ENCODE measurements at places on chromosomes 6 and 20. TPM values are rescaled to one million over a fixed set of nuclear protein-coding genes. Genes with fewer than 3 reads are reported as not detected.

The SLC22A7 gene
- total RNA-seq, result not detected

The MYCT1 gene
- 1.3 TPM for total RNA-seq

The MCCD1 gene
- total RNA-seq, result not detected

DNA sequence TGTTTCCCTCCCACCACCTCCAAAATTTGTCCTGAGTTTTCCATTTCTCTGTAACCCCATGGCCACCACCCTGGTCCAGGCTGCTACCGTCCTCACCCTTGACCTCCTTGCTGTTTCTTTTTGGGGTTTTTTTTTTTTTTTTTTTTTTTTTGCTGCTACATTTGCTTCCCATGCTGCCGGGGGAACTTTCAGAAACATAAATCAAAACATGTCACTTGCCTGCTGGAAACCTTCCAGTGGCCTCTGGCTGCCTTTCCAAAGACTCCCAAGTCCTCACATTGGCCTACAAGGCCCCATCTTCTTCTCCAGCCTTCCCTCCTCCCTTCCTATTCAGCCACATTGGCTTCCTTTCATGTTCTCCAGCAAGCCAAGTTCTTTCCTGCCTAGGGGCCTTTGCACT lies 50.4 kb upstream of the PTGIS start:
- no peak overlapping the region for H3K4me3 ChIP-seq
- DNase-seq, result no peak
- no peaks in the 10 kb centered on the region for H3K27me3 ChIP-seq

The CCDC28A gene
- 13.6 TPM for total RNA-seq

GRCh38 chr20:4082406-4083097 lies 67.2 kb upstream of the RNF24 start:
- no peak for DNase-seq
- no peaks in the 10 kb centered on the region for H3K4me1 ChIP-seq
- no peak overlapping the region for H3K27ac ChIP-seq
- H3K27me3 ChIP-seq, result no peaks in the 10 kb centered on the region

GRCh38 chr6:116842459-116842858 lies 13.6 kb upstream of the GPRC6A start:
- no peaks in the 10 kb centered on the region for H3K4me1 ChIP-seq
- H3K36me3 ChIP-seq, result no peaks in the 10 kb centered on the region
- no peak overlapping the region for H3K27ac ChIP-seq
- no peak overlapping the region for H3K4me3 ChIP-seq
- no peaks in the 10 kb centered on the region for H3K27me3 ChIP-seq
- no peak for DNase-seq

The CALHM5 gene
- 0.04 TPM for total RNA-seq

The LAMA5 gene
- 57.3 TPM for total RNA-seq

DNA sequence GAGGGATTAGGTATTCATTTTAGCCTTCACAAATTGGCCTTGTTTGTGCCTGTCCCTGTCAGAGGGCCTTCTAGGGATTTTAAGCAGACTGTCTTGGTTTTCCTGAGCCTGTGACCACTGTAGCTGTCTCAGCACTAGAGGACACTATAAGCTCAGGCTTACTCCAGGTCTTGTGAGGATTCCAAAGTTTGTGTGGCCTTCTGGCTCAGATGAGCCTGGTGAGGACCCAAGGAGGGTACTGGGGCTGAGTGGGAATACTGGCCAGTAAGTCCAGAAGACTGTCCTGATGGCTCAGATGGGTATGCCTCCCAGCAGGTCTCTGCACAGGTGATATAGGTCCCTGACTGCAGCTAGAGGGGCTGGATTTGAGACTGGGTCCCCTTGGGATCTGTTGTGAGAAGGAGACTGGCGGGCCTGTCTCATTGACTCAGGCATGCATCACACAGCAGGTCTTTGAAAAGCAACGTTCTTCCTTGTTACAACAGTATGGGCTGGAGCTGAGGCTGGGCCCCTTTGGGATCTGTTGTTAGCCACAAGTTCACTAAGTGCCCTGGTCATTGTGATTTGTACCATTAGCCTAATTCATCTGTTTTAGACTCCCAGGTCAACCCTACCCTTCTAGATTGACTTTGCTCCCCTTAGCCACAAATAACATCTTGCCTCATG lies 26.3 kb upstream of the TFB1M start:
- DNase-seq, result no peak
- H3K27ac ChIP-seq, result no peak overlapping the region
- H3K36me3 ChIP-seq, result no peaks in the 10 kb centered on the region
- H3K4me3 ChIP-seq, result no peak overlapping the region
- no peaks in the 10 kb centered on the region for H3K4me1 ChIP-seq

DNA sequence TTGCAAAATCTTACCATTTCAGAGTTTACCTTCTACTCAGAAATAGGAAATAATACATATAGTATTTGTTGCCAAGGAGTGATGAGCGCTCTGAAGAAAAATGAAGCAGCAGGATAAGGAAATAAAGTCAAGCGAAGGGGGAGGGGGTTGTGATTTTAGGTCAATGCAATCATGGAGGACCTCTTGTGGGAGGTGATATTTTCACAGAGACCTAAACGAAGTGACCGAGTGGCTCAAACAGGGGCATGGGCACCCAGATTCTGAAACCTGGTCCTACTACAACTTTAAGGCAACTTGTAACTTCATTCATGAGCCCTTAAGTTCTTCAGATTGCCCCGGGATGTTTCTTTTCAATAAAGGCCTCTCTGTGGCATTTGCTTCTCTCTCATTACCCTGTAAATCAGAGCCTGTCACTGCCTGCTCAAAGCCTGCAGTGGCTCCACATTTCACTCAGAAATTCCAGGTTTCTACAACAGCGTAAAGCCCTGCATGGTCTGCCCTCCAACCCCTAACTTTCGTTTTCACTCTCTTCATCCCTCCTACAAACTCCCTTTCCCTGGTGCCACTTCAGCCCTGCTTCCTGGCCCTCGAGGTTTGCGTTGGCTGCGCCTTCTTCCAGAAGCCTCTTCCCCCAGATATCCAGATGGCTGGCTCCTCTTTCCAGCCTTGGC lies 162.7 kb downstream of the TBC1D7 start:
- H3K27me3 ChIP-seq, result no peaks in the 10 kb centered on the region
- H3K36me3 ChIP-seq, result no peaks in the 10 kb centered on the region
- no peak overlapping the region for H3K4me3 ChIP-seq
- DNase-seq, result no peak

DNA sequence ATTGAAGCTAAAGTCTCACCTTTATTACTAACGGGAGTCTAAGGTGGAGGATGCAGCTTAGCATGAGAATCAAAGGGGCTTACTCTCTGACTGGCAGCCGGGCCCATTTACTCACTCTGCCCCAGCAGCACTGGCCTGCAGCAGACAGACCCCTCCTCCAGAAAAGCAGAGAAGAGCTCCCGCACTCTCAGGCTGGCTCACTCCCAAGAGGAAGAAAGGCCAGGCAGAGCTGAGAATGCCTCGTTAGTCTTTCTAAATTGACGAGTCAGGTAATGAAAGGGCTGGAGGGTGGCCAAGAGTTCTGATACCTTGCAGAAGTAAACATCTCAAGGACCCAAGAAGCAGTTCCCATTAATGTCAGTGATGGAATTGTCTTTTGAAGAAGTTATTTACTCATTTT lies 44.5 kb upstream of the IL20RA start:
- DNase-seq, result no peak
- no peaks in the 10 kb centered on the region for H3K4me1 ChIP-seq
- H3K27me3 ChIP-seq, result no peaks in the 10 kb centered on the region
- no peak overlapping the region for H3K4me3 ChIP-seq
- no peaks in the 10 kb centered on the region for H3K36me3 ChIP-seq

The LY6G5C gene
- 2.0 TPM for total RNA-seq

- no peaks in the 10 kb centered on the region for H3K36me3 ChIP-seq
- H3K27ac ChIP-seq, result no peak overlapping the region
- DNase-seq, result no peak
Measured at GRCh38 chr6:143598466-143599080, 79.2 kb upstream of the PHACTR2 start.

The PNPLA1 gene
- total RNA-seq, result not detected

GRCh38 chr6:135938576-135939207 lies 87.2 kb downstream of the PDE7B start:
- no peaks in the 10 kb centered on the region for H3K36me3 ChIP-seq
- DNase-seq, result no peak
- no peaks in the 10 kb centered on the region for H3K4me1 ChIP-seq
- no peak overlapping the region for H3K27ac ChIP-seq
- no peaks in the 10 kb centered on the region for H3K27me3 ChIP-seq

The LPA gene
- 1.3 TPM for total RNA-seq

DNA sequence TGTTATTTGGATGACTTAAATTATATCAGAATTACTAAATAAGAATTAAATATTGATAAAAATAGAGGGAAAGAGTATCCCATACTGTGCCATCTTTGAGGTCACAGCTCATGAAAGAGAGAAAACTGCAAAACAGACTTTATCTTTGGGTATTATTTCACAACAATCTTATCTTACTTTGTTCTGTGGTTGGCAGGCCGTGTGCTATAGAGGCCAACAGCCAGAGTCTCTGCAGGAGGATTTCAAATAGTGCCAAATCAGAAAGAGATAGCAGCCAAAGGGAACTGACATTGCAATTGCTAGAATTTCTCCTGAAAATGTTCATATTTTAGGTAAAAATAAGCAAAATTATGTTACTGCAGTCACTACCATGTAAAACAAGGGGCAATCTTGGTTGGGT lies 354.2 kb downstream of the GRIK2 start:
- H3K36me3 ChIP-seq, result no peaks in the 10 kb centered on the region
- no peak overlapping the region for H3K27ac ChIP-seq

- no peak overlapping the region for H3K27ac ChIP-seq
- no peaks in the 10 kb centered on the region for H3K36me3 ChIP-seq
- no peaks in the 10 kb centered on the region for H3K27me3 ChIP-seq
- no peaks in the 10 kb centered on the region for H3K4me1 ChIP-seq
- no peak overlapping the region for H3K4me3 ChIP-seq
Measured at GRCh38 chr6:11625302-11625701, 87.8 kb downstream of the TMEM170B start.

GRCh38 chr6:69846770-69847491 lies 19.4 kb upstream of the COL19A1 start:
- no peak for DNase-seq
- H3K27me3 ChIP-seq, result no peaks in the 10 kb centered on the region
- no peak overlapping the region for H3K4me3 ChIP-seq
- no peaks in the 10 kb centered on the region for H3K36me3 ChIP-seq
- H3K4me1 ChIP-seq, result no peaks in the 10 kb centered on the region
- H3K27ac ChIP-seq, result no peak overlapping the region

The THEMIS gene
- 0.28 TPM for total RNA-seq

The CD164 gene
- total RNA-seq, result 102 TPM

The PCNA gene
- total RNA-seq, result 16.0 TPM
